Heart right ventricle (tissue), 16 donors: ENCODE measurements at places on chromosomes 12 and 14. TPM values are rescaled to one million over a fixed set of nuclear protein-coding genes. Genes with fewer than 3 reads are reported as not detected.
A peak's percentile ranks its signal among the peaks of the same experiment; 100 is the strongest.

Gene C12orf50
- 0.07 TPM for total RNA-seq

- peak; percentile 38 for DNase-seq
These were observed 15.9 kb downstream of the CACNA1C start for GRCh38 chr12:2068653-2069052.

GRCh38 chr12:19171731-19172130 lies 42.2 kb downstream of the PLEKHA5 start:
- no peak for DNase-seq

GRCh38 chr12:24707334-24707733 lies 241.6 kb downstream of the BCAT1 start:
- no peak for DNase-seq

Gene TMCC3
- total RNA-seq = 7.3 TPM

GRCh38 chr12:47851303-47851952 lies 31.7 kb upstream of the HDAC7 start:
- DNase-seq = no peak

GRCh38 chr12:105524961-105525360 lies 194.5 kb downstream of the C12orf75 start:
- no peak for DNase-seq

Gene KNTC1
- 3.0 TPM for total RNA-seq

DNA sequence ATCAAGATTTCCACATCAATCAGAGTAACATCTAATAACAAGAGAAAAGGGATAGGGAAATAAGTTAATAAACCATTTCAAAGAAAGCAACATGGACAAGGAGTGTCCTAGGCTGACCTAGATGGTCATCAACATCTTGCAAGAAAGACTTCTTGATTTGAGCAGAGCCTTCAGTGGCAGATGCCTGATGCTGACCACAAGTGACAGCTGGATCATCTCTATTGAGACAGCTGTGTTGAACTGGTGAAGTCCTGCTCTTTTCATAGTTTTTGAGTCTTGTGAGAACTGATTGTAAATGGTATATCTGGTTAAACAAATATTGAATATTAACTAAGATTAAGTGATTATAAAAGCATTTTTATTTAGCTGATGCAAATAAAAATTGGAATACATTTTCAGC lies 1083.6 kb upstream of the LRFN5 start:
- no peak for DNase-seq

DNA sequence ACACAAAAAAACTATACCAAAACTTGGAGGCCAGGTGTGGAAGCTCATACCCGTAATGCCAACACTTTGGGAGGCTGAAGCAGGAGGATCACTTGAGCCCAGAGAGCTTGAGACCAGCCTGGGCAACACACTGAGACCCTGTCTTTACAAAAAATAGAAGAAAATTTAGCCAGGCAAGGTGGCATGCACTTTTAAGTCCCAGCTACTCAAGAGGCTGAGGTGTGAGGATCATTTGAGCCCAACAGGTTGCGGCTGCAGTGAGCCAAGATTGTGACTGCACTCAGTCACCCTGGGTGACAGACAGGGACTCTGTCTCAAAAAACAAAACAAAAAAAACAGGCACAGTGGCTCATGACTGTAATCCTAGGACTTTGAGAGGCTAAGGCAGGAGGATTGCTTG lies 75.4 kb downstream of the RNF34 start:
- DNase-seq = no peak

- no peak for DNase-seq
These were observed 6.5 kb downstream of the PRICKLE1 start for GRCh38 chr12:42583016-42583415.

DNA sequence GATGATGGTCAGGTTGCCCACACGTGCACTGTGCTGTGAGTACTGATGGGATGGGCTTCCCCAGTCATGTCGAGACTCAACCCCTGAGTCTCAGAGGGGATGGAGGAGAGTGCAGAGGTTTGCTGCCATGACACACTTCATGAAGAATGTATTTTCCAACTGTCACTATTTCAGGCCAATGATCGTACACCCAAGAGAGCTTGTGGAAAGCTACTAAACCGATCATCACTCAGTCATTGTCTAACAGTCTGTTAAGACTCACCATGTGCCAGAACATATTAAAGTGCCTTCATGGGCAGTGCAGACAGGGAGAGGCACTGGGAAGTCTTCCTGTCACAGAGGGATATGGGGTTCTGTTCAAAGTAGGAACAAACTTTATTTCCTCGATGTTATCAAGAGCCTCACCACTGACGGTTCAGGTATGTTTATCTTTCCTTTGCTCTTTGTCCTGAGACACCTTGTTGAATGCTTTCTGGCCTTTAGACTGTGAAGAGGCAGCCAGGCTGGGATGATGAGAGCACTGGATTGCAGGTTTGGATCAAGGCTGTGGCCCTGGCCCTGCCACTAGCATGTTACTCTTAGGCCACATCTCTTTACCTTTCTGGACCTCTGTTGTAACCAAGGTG lies 41.6 kb upstream of the NTF3 start:
- no peak for DNase-seq

Gene GOLGA5
- total RNA-seq = 21.7 TPM

Gene TAS2R8
- not detected for total RNA-seq

DNA sequence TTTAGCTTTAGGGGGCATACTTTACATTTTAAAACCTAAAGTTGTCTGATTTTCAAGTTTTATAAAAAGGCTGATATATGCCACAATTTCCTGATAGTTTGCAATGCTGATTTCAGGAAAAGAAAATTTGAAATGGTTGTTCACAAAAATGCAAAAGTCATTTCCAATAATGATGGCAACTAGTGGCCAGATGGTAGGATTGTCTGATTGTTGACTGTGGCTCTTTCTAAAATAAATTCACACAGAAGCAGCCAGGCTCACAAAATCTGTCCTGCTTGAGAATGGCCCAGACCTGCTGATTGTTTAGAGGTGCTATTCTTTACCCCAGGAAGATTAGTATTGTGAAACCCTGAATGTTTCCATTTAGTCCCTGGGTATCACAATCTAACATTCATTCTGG lies 220.3 kb downstream of the NELL2 start:
- DNase-seq = no peak

- DNase-seq = no peak
These were observed 9.7 kb downstream of the RHOF start for GRCh38 chr12:121783766-121784165.

GRCh38 chr14:93648440-93649168 lies 139.7 kb downstream of the PRIMA1 start:
- DNase-seq = no peak
